ENCODE measurements at places on chromosomes 2 and 18.
A peak's percentile ranks its signal among the peaks of the same experiment; 100 is the strongest.

- DNase-seq = no peak
Observed at GRCh38 chr2:69694894-69695849, 46.8 kb upstream of the ANXA4 start.

DNA sequence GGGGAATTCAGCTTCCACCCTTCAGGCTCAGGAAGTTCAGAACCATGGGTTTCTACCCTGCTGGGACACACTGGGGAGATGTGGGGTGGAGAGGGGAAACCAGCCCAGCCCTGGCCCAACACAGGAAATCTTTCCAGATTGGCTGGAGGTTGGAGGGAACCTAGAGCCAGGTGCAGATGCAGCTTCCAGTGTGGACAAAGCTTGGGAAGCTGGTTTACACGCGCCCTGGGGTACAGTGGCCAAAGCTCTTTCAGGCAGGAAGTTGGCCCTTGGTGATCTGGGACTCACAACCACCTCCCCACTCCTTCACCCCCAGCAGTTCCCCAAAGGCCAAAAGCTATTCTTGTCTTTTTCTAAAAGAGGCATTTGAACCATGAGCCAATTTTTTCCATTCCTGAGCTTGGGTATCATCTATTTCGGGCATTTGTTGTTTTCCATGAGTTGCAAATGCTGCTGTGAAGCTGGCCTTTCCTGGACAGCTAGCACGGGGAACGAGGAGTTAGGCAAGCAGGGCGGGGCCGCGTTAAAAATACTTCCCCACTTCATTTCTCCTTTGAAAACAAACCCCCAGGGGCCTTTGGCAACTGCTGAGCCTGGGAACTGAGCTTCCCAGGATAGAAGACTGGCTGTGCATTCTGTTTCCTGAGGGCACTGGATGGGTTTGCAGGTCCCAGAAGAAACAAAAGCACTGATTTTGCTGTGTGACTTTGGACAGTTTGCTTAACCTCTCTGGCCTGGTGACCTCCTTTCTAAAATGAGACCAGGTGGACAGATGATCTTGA, 3.1 kb upstream of the ARID5A start:
- no peak for DNase-seq

DNA sequence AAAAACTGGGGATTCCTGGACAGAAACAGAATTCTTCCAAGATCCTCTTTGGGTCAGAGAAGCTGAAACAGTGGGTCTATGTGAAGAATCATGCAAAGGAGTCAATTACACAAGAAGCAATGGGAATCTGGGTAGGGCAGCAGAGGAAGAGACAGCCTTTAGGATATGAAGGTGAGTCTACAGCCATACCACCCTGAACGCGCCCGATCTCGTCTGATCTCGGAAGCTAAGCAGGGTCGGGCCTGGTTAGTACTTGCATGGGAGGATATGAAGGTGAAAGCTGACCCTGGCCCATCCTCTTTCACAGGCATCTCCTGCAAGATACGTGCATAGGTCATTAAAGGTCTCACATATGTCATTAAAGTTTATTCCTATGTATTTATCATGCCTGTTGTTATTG, 1080.9 kb upstream of the FANCL start:
- no peak for DNase-seq

DNA sequence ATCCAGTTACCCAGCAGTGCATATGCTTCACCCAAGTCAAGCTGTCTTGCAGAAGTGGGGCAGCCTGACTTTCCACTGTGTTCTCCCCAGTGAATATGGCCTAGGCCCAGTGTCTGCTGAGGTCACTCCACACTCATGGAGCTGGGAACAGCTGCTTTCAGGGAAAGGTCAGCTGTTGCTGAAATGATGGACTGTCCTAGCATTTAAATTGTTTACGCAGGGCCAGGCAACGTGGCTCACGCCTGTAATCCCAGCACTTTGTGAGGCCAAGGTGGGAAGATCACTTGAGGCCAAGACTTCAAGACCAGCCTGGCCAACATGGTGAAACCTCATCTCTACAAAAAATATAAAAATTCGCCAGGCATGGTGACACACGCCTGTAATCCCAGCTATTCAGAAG, 86.5 kb downstream of the LIPG start:
- DNase-seq = no peak

GRCh38 chr18:10942998-10943397, 206.4 kb downstream of the PIEZO2 start:
- no peak for DNase-seq

DNA sequence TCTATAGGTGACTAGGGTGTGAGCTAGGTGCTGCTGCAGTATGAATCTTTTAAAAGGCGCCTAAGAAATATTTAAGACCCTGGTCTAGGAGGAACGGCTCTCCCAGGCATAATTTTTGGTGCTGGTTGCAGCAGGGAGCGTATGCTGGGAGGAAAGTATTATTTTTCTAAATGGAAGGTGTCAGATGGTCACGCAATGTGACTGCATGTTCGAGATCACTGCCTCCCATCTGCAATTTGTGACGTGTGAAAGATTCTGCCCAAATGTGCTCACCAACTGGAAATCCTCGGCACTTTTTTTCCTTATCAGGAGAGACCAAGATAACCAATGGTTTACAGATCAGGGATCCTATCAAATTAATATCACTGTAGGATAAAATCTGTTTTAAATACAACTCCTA, 95.6 kb upstream of the KLHL14 start:
- no peak for DNase-seq

DNA sequence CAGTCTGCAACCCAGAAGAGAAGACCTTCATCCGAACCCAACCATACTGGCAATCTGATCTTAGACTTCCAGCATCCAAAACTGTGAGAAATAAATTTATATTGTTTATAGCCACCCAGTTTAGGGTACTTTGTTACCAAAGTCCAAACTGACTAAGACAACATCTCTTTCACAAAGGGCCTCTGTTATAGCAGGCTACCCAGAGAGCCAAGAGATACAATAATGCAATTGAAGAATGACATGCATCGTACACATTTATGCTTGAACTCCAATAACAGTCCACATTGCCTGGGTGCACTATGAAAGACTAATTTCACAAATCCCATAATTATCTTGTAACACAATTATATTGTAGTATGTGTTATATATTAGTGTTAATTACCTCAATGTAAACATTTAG, 39.1 kb upstream of the ANKRD44 start:
- DNase-seq = no peak

DNA sequence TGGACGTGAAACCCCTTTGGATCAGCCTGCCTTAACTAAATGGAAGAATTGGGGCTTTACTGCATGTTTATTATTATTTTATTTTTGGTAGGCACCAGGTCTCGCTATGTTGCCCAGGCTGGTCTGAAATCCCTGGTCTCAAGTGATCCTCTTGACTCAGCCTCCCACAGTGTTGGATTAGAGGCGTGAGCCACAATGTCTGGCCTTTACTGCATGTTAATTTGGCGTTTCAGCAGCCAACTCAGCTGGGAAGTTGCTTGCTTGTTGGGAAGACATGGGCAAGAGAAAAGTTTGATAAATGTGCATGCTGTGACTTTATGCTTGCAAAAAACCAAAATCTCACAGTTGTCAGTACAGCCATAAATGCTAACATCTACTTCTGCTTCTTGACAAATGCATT, 105.1 kb downstream of the FMNL2 start:
- no peak for DNase-seq

- DNase-seq = no peak
Observed at GRCh38 chr2:128178650-128179460, 87.9 kb downstream of the UGGT1 start.

DNA sequence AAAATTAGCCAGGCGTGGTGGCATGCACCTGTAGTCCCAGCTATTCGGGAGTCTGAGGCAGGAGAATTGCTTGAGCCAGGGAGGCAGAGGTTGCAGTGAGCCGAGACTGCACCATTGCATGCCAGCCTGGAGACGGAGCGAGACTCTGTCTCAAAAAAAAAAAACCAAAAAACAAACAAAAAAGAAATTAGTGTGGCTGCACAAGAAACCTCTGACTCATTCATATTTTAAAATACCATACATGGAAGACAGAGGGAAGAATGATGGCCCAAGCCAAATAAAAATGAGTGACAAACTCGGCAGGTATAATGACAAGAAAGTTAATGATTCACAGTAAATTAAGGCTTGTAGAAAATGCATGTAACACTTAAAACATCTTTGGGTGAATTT, 875.8 kb downstream of the EPHA4 start:
- no peak for DNase-seq

DNA sequence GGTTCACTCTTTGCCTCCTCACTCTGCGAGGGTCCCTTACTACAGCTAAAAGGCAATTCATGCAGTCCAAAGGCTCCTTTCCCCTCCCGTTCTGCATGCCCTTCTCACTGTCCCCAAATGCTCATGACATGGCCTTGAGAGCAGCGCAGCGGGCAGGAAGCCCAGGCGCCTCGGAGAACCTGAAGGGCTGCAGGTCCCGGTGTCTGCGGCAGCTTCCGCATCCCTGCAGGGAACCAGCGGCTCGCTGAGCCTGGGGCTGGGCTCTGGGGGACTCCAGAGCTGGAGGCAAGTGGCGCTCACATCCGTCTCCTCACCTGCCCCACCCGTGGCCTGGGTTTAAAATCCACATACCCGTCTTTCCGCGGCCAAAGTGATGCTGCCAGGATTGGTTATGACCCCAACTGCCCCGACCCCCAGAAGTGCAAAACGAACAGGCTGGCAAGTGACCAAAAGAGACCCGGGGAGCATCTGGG, 462 bp upstream of the CIDEA start:
- peak; percentile 16 for DNase-seq

DNA sequence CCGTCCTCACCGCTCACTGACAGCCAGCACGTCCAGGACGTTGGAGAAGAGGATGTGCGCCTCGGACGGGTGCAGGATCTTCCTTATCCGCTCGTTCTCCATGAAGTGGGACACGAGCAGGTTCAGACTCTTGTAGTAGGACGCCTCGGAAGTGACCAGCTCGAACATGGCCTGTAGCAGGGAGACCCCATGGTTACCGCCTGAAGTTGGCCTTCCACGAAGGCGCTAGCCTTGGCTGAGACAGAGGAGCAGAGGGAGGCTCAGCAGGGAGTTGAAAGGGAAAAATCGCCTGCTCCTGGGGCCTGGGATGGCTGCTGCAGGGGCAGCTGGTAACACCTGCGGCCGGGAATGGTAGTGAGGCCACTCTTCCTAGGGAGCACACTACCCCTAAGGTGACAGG, 24.7 kb downstream of the SNORC start:
- DNase-seq = no peak

GRCh38 chr2:132953771-132954170, 283.8 kb upstream of the LYPD1 start:
- no peak for DNase-seq

DNA sequence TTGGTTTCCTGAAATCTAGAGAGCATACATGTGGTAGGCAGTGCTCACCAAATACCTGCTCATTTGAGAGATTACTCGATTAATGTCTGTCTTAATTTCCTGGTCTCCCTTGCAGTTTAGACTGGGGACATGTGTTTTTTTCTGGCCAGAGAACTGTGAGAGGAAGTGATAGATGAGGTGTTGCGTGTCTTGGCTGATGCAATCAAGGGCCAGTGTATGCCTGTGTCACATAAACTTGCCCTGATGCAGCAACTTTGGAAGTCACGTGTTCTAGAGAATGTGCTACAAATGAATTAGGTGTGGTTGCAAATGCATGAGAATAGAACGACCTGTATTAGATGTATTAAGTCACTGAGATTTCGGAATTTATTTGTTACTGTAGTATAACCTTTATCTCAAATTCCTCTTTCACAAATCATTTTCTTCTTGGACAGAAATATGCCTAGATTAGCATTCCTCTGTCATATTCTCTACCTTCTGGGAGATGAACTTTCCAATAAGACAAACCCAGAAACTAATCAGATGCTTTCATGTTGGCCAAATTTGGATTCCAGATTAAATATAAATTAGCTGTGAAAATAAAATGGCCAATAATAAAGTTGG, 9.9 kb upstream of the IL1A start:
- DNase-seq = no peak

GRCh38 chr2:231041061-231041689, 3.9 kb downstream of the C2orf72 start:
- no peak for DNase-seq

DNA sequence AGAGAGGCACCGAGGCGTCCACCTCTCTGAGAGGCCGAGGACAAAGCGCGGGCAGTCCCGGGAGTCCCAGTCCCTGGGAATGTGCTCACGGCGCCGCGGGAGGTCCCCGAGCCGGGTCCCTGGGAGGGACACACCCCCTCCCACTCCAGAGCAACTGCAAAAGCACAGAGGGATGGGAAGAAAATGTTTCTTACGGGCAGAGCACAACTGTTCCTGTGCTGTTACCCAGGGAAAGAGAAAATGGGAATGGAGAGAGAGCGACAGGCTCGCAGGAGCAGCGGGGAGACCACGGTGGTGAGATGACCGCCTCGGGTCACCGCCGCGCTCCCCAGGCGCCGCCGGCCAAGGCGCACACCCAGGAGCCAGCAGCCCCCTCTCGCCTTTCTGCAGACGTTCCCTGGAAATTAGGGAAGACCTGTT, 1.2 kb upstream of the BCL11A start:
- no peak for DNase-seq

- DNase-seq = no peak
Observed at GRCh38 chr2:19687017-19687659, 214.6 kb downstream of the TTC32 start.

DNA sequence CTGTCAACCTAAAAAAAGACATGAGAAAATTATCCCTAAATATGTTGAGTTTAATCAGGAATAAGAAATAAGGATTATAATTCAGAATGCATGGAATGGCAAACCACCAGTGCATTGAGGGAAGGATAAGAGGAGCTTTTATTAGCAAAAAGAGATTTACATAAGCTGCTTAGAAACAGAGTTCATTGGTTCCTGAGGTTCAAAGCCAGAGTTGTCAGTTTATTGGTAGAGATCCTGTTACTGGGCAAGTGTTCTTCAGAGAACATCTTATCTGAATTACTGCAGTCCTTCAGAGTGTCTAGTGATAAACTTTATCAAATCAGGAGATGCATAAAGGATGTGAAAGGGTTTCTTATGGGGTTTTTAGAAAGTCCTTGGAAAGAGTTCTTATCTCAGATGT, 76.0 kb upstream of the MEX3C start:
- no peak for DNase-seq

- no peak for DNase-seq
Observed at GRCh38 chr18:24947521-24948305, 404.3 kb downstream of the ZNF521 start.

DNA sequence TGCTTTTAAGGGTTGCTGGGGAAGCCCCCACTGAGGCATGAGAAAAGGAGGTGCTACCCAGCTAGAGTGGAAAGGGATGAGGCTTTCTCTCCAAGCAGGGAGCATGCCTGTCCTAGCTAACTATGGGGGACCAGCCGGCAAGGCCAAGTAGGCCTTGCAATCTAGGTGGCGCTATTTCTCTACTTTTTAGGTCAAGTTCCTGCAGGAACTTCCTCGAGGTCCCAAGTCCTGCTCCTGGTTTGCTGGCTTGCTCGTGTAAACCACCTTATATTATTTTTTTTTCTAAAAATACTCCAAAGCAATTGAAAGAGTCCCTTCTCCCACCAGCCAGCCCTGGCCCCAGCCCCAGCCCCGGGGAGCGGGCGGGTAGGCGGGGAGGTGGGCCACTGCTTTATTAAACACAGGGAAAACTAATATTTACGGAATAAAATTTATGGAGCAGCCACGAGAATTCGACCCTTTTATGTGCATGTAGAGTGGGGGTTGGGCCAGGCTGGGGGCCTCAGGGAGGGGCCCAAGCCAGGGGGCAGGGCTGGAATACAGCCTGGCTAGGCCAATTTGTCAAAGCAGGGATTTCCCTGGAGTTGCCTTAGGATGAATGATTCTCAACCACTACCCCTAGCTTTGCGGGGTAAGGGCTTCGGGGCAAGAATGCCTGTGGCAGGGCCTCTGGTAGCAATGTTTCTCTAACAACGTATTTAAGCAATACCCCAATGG, 12.8 kb upstream of the IHH start:
- peak; percentile 39 for DNase-seq
